ENCODE measurements at places on chromosomes 3 and 15. TPM values are rescaled to one million over a fixed set of nuclear protein-coding genes. Genes with fewer than 3 reads are reported as not detected.

ZKSCAN7 gene
- 4.2 TPM for total RNA-seq

RAB27A gene
- 44.6 TPM for total RNA-seq

LRTM1 gene
- total RNA-seq = not detected

GRCh38 chr3:109702252-109702651, 364.9 kb upstream of the DPPA4 start:
- H3K27ac ChIP-seq = no peak overlapping the region
- no peaks in the 10 kb centered on the region for H3K27me3 ChIP-seq
- DNase-seq = peak; percentile 1
- no peak overlapping the region for H3K4me3 ChIP-seq

TGM4 gene
- total RNA-seq = not detected

- H3K27ac ChIP-seq = no peak overlapping the region
- no peaks in the 10 kb centered on the region for H3K27me3 ChIP-seq
- H3K4me1 ChIP-seq = no peaks in the 10 kb centered on the region
- no peaks in the 10 kb centered on the region for H3K36me3 ChIP-seq
These were observed 6.6 kb downstream of the OXTR start for GRCh38 chr3:8762607-8763377.

GOLGA8J gene
- not detected for total RNA-seq

DNA sequence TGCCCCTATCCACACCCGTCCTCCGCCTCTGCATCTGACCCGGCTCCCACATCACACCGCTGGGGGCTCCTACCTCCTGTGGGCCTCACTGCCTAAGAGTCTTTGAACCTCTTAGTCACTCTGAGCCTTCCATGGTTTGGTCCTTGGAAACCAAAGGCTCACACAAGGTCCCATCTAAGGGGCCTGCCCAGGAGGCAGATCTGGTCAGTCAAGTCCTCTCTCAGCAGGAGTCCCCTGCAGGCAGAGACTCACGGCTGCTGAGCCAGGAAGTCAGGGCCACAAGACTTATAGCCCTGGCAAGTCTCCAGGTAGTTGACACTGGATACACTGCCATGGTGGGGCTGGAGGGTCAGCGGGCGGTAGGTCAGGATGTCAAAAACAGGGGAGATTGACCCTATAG, 31.2 kb upstream of the ALDH1L1 start:
- H3K27ac ChIP-seq = no peak overlapping the region
- no peaks in the 10 kb centered on the region for H3K4me1 ChIP-seq
- DNase-seq = no peak

DNA sequence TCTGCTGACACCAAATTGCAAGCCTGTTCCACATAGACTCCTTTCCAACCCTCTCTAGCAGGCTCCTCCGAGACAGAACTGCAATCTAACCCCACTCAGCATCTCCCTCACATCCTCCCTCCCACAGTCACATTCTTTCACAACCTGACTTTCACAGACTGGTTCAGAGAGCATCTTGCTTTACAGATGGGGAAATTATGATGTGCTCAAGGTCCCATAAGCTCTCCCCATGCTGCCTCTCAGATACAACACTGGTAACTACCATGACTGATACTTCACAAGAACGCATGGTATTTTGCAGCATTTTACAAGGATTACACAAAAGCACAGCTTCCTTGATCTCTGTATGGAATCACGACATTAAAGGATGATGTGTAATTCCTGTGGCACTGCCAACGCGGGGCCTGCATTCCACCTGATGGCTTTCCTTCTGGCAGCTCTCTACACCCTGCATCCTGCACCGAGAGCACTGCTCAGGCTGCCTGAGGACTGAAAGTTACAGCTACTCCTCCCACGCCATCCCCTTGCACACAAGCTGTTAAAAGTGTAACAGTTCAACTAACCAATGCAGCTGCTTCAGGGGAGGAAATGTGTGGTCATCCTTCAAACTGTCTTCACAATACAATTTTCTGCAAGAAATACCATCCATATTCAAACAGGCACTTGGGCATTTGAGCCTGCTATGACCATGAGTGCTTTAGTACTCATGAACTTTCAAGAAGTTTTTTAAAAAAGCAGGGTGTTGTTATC, 27.6 kb downstream of the TBC1D2B start:
- H3K27me3 ChIP-seq = no peaks in the 10 kb centered on the region
- peak; percentile 65 for DNase-seq
- H3K27ac ChIP-seq = peak overlapping the region; percentile 68
- peaks cover 100% of the 10 kb centered on the region for H3K4me1 ChIP-seq

DNA sequence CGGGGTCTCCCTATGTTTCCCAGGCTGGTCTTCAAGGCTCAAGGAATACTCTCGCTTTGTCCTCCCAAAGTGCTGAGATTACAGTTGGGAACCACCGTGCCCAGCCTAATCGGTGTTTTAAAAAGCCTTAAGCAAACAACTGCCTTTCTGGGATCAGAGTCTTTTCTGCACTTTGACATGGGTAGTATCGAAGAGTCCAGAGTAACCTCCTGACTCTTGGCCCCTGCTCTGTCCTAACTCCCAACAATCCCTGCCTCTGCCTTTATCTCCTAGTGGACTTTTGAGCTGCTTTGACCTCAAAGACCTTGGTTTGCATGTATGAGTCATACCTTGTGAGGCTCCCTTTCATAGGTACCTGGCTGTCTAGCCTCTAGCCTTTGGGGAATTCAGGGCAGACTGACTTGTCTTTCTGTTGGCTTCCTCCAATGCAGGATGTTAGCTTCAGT, 21.0 kb upstream of the HACD2 start:
- H3K4me3 ChIP-seq = no peak overlapping the region
- H3K4me1 ChIP-seq = no peaks in the 10 kb centered on the region
- no peak overlapping the region for H3K27ac ChIP-seq
- H3K27me3 ChIP-seq = no peaks in the 10 kb centered on the region

MTFMT gene
- 18.3 TPM for total RNA-seq

HHLA2 gene
- total RNA-seq = 0.58 TPM

SENP5 gene
- total RNA-seq = 45.5 TPM

A4GNT gene
- total RNA-seq = not detected

- peaks cover 40% of the 10 kb centered on the region for H3K4me1 ChIP-seq
- H3K27ac ChIP-seq = peak overlapping the region; percentile 42
- H3K36me3 ChIP-seq = no peaks in the 10 kb centered on the region
- H3K27me3 ChIP-seq = no peaks in the 10 kb centered on the region
- no peak overlapping the region for H3K4me3 ChIP-seq
These were observed 17.7 kb upstream of the SENP7 start for GRCh38 chr3:101530686-101531047.

LDHAL6B gene
- not detected for total RNA-seq

DNA sequence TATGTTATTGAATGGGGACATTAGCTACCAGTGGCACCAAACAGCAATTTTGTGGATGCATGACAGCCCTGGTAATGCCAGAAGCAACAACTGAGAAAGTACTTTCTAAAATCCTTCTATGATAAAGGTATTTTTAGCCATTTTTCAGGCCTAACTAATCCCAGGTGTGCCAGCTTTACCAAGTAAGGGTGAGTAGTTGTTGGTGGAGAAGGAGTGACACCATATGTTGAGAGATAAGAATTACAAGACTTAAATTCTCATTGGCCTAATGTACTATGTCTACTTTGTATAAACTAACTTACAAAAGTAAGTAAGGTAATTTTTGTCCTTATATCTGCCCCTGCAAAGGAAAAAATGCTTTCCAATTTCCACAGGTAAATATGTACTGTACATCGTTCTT, 4.1 kb upstream of the COX17 start:
- no peak overlapping the region for H3K27ac ChIP-seq
- H3K4me3 ChIP-seq = no peak overlapping the region
- H3K27me3 ChIP-seq = no peaks in the 10 kb centered on the region
- DNase-seq = no peak
- H3K4me1 ChIP-seq = peaks cover 10% of the 10 kb centered on the region

DNA sequence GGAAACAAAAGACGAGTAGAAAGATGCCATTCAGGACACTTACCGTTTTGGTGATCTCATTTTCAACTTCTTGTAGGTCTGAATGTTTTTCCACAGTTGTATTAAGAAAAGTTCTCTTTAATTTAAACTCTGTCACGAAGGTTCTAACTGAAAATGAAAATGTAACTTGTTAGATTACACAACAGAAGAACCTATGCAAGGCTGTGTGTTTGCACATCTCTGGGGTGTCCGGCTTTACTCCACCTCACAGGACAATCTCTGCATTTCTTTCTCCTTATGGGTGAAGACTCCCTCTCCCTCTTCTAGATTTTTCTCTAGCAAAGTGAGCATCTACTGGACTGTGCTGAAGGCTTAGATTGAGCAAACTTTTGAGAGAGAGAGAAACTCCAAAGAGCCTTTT, 50.6 kb downstream of the HEG1 start:
- H3K4me3 ChIP-seq = no peak overlapping the region
- H3K4me1 ChIP-seq = peaks cover 5% of the 10 kb centered on the region
- peaks cover 52% of the 10 kb centered on the region for H3K36me3 ChIP-seq
- DNase-seq = no peak
- no peaks in the 10 kb centered on the region for H3K27me3 ChIP-seq
- H3K27ac ChIP-seq = no peak overlapping the region

GRCh38 chr15:93024716-93025624, 64.0 kb downstream of the RGMA start:
- no peak overlapping the region for H3K27ac ChIP-seq
- peaks cover 44% of the 10 kb centered on the region for H3K4me1 ChIP-seq
- no peaks in the 10 kb centered on the region for H3K27me3 ChIP-seq
- H3K4me3 ChIP-seq = no peak overlapping the region
- DNase-seq = no peak
- peaks cover 66% of the 10 kb centered on the region for H3K36me3 ChIP-seq

STRIT1 gene
- not detected for total RNA-seq

Measured in CD4-positive, alpha-beta memory T cell (primary cell).